ENCODE measurements at places on chromosomes 7 and 10.

GRCh38 chr7:111256391-111256790 lies 165.5 kb downstream of the LRRN3 start:
- DNase-seq, result no peak

GRCh38 chr7:139727151-139727705 lies 50.6 kb downstream of the HIPK2 start:
- DNase-seq, result no peak

GRCh38 chr10:47444047-47444446 lies 39.9 kb downstream of the ANXA8 start:
- DNase-seq, result no peak

GRCh38 chr7:145850636-145851035 lies 266.0 kb upstream of the CNTNAP2 start:
- no peak for DNase-seq

DNA sequence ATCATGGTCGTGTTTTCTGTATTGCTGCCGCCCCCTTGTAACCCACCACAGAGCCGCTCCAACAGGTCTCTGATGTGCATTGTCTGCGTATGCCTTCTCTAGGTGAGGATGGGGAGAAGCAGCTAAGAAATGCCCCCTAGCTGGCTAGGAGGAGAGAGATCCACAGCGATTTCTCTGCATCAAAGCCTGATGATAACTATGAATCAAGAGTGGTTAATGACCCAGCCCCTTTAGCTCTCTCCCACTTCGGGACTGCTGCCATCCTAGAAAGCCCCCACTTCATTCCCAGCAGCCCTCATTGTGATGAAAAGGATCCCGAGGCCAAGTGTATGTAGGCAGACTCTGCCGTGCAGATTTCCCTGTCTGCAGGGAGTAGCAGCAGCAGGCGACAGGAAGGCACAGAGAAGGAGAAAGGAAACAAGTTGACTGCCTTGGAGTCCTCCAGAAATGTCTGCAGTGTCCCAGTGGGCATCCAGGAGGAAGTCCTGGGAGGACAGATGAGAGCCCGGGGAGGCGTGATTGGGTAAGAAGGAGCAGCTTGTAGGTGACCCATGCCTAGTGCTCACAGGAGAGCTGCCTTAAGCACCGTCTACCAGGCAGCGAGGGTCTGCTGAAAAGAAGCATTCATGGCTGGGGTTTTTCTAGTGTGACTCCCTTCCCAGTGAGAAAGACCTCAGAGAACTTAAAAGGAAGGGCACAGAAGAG lies 2.9 kb downstream of the PLXNA4 start:
- DNase-seq, result no peak

DNA sequence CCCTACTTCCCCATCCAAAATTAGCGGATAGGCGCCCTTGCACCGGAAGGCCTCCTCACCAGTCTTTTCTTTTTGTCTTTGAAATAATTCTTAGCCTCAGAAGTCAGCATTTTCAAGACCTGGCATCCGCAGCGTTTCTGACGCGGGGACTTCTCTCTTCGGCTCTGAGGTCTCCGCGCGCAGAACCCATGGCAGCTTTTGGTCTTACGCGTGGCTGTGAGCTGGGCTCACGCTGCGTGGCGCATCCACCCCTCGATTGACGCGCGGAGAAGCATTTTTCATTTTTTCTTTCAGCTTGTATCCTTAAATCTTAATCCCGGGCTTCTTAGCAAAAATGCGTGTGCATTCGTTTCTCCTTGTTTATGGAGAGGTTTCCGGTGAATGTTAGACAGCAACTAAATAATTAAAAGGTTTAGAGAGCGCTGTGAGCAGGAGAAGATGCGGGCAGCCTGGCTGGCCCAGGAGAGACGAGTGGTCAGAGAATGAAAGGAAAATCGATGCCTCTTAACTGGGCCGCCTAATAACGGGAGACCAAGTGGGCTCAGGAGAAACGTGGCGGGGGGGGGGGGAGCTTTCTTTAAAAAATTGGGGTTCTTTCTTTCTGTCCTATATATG lies 2.0 kb upstream of the GATA3 start:
- DNase-seq, result no peak

GRCh38 chr10:43036481-43037428 lies 40.1 kb upstream of the RET start:
- no peak for DNase-seq

DNA sequence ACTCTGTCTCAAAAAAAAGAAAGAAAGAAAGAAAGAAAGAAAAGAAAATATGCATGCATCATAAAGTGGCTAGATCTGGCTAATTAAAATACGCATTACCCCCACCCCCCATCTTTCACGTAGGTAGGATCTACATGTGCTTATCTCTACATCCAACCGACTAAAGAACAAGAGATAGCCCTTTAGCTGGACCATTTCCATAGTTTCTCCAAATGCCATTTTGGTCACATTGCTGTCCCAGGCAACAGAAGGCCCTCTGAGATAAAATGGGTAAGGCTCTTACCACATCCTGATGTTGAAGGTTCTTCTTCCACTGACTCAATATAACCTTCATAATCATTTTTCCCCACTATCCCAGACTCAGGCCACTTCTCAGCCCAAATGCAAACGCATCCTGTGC lies 31.5 kb downstream of the PIK3AP1 start:
- no peak for DNase-seq

DNA sequence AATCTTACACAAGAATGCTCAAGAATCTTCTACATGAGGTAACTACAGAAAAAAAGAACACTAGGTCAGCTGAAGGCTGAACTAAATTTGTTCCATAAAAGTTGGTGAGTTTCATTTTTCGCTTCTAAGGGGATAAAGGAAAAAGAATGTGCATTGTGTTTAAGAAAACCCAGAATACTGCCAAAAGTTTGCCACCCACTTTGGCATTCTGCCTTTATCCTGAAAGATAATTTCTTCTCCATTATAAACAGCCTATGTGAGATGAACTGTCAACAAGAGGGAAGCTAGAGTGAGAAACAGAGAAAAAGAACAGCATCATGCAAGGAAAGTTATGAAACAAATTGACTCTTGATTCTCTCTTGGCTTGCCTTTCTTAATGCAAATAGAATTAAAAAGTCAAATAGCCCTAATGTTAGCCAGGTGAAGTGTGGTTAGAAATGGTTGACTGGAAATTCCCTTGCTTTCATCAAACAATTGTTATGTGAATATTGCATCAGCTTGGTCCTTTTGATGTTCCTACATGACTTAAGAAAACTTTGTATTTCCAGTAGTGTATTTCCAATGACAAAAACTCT lies 25.8 kb downstream of the STEAP1 start:
- DNase-seq, result no peak

DNA sequence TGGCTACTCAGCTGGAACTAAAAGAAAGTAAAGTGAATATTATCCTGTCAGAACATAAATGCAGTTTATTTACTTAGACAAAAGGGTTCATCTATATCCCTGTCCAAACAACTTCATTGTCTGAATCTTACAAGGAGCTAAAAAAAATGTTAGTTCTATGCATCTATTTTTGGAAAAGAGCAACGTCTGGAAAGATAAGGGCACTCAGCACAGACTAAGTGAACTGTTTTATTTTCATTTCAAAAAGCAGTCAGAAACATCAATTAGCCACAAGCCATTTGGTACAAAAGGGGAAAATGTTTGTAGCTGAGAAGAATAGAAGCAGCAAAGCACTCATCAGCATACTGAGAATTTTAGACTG lies 245.5 kb downstream of the FOXP2 start:
- no peak for DNase-seq

DNA sequence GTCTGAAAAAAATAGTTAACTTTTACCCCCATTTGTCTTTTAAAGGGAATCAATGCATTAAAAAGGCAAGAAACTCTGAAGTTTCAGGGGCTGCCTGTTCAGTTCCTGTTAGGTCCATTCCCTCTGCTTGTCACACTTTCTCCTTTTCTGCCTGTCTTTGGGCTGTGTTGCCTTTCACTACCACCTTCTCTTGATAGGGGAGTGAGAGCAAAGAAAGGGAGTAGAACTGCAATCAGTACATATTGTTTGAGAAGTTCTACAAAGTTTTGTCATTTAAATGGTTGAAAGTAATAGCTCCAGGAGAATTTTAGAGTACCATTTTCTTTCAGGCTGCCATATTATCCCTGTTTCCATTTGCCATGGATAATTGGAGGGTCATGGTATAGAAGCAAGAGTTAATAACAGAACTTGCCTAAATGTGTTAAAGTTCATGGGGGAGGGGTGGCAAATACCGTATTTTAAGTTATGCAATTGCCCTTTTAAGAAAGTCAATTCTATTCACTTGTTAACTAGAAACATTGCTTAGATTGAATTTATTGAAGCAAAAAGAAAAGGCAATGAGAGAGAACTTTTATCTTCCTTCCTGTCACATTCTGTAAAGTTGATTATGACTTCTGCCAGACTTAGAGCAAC lies 38.6 kb downstream of the MPLKIP start:
- no peak for DNase-seq

DNA sequence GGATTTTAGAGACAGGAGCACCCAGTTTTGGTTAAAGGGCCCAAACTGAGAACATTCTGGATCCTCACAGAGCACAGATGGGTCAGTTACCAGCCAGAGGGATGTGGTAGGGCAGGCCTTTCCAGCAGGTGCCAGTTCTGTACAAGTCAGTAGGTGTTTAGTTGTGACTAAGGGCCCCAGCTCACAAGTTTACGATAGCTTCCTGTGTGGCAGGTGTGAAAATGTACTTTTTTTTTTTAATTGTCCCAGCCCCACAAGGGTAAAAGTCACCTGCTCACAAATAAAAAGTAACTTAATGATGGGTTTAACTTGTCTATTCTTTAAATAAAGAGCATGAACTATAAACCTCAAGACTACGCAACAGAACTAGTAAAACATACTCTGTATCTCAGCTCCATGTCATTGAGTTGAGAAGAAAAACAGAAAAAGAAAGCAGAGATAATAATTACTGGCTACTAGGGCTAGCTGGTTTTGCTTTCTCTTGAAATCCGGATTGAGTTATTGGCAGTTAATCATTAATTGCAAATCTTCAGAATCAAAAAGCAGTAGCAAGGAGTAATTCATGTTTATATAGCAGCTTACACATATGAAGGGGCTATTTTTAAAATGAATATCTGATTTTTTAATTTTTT lies 15.4 kb downstream of the NFE2L3 start:
- no peak for DNase-seq

DNA sequence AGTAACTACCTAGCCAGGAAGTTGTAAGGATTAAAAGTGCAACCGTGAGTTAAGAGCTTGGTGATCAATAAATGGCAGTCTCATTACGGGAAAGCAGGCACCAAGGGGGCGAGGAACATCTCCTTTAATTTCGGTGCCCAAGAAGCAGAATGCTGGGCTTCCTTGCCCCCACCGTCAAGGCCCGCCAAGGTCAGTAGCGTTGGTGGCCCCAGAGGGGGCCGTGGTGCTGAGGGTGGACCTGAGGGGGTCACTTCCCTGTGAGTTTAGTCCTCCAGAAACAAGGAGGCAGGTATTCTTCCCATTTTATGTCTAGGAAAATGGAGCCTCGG lies 408 bp upstream of the MINDY4 start:
- DNase-seq, result no peak

GRCh38 chr7:33849971-33850559 lies 55.3 kb upstream of the BMPER start:
- no peak for DNase-seq

- no peak for DNase-seq
Measured at GRCh38 chr7:3089493-3089892, 45.8 kb upstream of the CARD11 start.

GRCh38 chr7:126185959-126186580 lies 1066.7 kb downstream of the GRM8 start:
- DNase-seq, result no peak

- DNase-seq, result no peak
Measured at GRCh38 chr7:85695533-85695932, 508.7 kb upstream of the SEMA3D start.

- no peak for DNase-seq
Measured at GRCh38 chr10:123501148-123501547, 165.0 kb upstream of the GPR26 start.

- DNase-seq, result no peak
Measured at GRCh38 chr7:83524277-83525075, 124.5 kb downstream of the SEMA3E start.

DNA sequence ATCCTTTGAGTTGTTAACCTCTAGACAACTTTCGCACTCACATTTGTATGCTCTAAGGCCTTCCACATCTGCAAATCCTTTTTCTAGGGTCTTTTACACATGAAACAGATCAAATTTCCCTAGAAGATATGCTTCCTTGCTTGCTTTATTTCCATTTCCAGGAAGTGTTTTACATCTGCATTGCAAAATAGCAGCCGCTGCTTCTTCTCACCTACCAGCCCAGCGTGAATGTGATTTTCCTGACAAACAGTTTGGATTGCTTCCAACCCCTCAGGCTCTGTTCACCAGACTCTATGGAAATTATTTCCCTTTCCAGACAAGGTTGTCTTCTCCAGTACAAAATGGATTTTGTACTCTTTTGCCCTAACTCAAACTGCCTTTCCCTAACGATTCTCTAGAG lies 50.9 kb upstream of the PAPSS2 start:
- no peak for DNase-seq

- no peak for DNase-seq
Measured at GRCh38 chr10:105986912-105987635, 1177.4 kb downstream of the SORCS1 start.

DNA sequence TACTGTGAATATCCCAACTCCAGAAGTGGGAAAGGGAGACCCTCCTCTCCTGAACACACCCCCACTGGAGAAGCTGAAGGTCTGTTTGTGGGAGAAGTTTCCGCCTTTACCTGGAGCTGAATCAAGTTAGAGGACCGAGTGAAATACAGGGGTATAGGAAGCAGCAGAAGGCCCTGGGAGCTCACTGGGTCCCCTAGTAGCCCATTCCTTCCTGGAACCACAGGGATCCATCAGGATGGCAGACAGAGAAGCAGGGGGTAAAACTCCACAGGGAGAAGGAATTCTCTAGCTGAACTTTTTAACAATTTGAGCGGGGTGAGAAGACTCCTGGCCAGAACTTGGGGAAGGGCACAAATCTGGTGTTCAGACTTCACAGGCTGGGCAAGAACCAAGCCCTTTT lies 275.8 kb downstream of the GRID1 start:
- no peak for DNase-seq

DNA sequence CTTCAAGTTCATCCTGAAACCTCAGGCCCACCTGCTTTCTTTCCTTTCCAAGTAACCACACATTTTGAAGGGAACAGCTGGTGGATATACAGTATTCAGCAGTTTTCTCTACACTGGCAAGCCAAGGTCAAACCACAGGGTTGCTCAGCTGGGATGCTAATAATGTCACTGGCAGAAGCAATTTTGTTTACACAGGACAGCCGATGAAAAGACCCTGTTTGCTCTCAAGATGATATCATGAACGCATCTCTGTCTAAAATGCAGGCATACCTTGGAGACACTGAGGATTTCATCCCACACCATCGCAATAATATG lies 186.2 kb downstream of the USP6NL start:
- no peak for DNase-seq

- DNase-seq, result no peak
Measured at GRCh38 chr10:129756912-129757901, 206.9 kb downstream of the EBF3 start.

DNA sequence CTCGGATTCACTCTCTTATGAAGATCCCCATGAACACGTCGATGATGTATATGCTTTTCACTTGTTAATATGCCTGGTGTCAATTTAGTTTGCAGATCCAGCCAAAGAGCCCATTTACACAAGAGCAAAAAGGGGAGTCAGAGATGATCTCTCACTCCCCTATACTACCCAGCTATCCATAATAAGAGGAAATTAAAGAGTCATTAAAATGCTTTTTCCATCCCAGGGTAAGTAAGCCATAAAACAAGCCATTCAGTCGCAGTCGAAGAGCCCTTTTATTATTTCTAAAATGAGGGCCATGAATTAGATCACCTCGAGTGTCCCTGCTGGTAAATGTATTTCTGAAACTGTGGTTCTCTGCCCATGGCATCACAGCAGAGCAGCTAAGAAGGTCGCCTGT lies 41.2 kb downstream of the CHCHD3 start:
- no peak for DNase-seq

- no peak for DNase-seq
Measured at GRCh38 chr7:130695840-130696239, 9.5 kb upstream of the TSGA13 start.
